ENCODE measurements at places on chromosomes 4 and X.

- DNase-seq = peak; percentile 78
These were observed 189.3 kb upstream of the GPRIN3 start for GRCh38 chr4:89496851-89497250.

- no peak for DNase-seq
These were observed 501.8 kb downstream of the ANKRD50 start for GRCh38 chr4:124210746-124211145.

DNA sequence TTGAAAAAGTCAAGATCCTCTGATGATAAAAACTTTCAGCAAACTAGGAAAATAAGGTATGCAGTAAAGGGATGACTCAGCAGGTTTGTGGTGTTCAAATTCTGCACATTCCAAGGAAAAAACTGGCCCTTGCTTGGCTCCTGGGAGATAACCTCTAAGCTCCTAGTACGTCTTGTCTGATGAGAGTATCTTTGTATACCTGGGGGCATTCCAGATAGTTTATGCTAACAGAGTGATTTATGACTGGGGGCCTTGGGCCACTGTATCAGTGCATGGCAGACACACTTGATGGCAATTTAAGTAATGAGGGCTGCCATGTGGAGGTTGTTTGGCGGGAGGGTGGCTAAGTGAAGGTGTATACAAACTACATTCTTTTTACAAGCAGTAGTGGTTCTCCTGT is 56.9 kb downstream of the NSG1 start:
- peak; percentile 85 for DNase-seq

DNA sequence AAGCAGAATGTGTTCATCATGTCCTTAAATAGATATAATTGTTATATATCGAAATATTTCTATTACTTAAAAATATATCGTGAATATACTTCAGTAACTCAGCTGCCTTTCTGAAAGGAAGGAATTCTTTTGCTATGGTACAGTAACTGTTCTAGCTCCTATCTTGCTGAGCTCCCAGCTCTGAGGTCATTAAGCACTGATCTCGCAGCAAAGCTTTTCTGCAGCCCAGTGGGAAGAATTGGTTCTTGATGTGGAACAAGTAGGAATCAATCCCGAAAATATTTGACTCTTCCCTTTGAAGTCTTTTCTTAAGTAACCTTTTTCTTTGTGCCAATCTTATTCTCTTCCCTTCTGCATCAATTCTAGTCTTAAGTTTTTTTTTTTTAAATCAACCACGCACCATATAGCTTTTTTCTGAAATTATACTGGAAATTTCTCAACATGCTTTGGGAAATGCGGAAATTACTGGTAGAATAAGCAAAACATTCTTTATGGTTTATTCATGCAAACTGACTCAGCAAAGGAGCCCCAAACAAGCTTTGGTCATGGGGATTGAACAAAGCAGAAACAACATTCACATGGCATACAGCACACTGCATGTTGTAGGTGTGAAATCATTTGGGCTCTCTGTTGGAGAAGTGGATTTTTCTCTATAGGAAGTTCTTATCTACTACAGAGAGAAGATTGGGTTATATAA is 428.9 kb upstream of the GNPDA2 start:
- DNase-seq = no peak

DNA sequence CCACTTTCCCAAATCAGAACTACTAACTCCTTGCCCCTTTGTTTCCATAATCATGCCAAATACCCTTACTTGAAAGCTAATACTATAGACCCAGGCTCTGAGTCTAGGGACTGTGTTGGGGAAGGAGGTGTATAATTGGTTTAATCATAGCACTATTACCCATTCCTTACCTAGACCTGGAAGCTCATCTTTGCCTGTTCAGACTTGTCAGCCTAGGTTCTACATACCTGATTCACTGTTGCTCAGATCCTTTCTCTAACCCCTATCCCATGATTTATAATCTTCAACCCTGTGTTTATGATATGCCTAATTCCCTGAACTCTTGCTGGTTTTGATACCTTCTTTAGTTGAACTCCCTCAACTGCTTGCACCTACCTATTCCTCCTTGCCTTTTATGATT is 123.1 kb upstream of the GRIA3 start:
- DNase-seq = no peak

- peak; percentile 3 for DNase-seq
These were observed 1108.1 kb downstream of the PCDH19 start for GRCh38 chrX:99301990-99302389.

GRCh38 chr4:127622621-127622920 is 10.2 kb upstream of the INTU start:
- no peak for DNase-seq

DNA sequence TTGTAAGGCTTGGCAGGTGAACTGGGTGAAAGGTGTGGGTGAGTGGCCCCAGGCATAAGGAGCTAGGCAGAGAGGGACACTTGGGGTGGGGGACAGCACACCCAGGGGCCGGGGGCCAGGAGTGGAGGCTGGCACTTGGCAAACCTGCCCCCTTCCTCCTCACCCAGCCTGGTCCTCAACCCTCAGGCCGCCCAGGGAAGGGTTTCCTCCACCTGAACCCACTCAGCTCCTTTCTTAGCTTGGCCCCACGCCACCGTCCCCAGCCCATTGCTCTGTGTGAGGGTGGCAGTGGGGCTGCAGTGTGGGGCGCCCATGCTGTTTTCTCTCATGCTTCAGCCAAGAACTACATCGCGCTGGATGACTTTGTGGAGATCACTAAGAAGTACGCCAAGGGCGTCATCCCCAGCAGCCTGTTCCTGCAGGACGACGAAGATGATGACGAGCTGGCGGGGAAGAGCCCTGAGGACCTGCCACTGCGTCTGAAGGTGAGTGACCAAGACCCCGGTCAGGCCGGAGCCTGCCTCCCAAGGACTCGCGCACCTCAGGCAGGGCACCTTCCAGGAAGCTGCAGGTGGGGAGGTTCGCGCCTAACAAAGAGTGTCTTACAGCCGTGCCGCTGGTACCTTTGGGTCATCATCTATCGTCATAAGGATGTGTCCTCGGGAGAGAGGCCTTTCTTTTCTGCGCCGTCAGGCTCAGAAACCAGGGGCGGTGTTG is 25.2 kb downstream of the WFS1 start:
- no peak for DNase-seq

DNA sequence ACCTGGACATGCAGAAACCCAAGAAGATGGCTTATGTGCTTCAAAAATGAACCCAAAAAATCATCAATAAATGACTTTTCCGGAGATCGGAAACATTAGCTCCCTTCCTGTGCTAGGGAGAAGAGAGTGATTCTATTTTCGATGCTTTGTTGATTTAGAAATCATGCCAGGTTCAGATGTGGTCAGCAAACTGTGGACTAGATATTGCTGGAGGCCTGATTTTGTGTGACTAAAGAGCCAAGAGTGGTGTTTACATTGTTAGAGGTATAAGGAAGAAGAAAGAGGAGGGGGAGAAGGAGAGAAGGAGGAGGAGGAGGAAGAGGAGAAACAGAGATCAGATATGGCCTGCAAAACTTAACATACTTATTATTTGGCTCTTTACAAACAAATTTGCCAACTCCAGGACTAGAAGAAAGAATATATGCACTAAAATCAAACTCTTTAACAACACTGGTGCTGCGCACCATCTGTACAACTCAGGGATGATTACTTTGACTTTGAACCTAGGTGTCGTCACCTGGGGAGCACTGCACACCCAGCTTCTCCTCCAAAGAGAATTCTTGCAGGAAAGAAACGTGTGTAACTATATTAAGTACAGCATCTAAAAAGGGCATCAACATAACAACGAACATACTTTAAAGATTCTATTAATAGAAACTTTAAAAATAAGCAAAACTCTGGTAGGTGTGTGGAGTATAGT is 664.9 kb upstream of the LCORL start:
- no peak for DNase-seq

DNA sequence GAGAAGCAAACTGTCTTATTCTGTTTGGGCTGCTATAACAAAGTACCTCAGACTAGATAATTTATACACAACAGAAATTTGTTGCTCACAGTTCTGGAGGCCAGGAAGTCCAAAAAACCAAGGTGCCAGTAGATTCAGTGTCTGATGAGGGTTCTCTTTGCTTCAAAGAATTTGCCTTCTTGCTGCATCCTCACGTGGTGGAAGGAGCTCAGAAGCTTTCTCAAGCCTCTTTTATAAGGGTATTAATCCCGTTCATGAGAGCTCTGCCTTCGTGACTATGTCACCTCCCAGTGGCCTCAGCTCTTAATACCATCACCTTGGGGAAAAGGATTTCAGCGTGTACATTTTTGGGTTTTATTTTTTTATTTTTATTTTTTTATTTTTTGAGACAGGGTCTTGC is 20.1 kb downstream of the CA5B start:
- DNase-seq = no peak

DNA sequence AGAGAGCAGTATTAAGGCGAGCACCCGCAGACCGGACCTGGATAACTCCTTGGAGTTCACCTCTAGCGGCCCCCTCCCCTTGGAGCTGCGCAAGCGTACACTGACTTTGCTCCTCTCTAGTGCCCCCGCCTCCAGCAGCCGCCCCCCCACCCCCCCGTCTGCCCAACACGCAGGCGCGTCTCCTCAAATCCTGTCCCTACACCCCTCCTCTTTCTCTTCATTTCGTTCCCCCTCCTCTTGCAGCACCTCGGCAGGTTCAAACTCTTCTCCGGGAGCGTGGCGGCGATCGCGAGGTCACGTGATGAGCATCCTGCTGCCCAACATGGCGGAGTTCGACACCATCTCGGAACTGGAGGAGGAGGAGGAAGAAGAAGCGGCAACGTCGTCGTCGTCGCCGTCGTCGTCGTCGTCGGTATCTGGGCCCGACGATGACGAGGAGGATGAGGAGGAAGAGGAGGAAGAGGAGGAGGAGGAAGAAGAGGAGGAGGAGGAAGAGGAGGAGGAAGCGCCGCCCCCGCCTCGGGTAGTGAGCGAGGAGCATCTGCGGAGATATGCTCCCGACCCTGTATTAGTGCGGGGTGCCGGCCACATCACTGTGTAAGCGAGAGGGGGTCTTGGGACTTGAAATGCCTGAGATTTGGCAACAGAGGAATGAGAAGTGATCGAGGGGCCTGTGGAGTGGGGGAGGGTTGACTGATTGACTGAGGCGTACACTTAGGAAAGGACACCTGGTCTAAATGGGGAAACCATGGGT is at the start of gene CHIC1:
TSS of gene CHIC1 (plus strand) at position 214 of the 754 bp plus-strand sequence. CDS start at position 302, 88 bp downstream.
- DNase-seq = peak; percentile 69

- DNase-seq = no peak
These were observed 23.4 kb upstream of the ADGRA3 start for GRCh38 chr4:22539251-22539650.

DNA sequence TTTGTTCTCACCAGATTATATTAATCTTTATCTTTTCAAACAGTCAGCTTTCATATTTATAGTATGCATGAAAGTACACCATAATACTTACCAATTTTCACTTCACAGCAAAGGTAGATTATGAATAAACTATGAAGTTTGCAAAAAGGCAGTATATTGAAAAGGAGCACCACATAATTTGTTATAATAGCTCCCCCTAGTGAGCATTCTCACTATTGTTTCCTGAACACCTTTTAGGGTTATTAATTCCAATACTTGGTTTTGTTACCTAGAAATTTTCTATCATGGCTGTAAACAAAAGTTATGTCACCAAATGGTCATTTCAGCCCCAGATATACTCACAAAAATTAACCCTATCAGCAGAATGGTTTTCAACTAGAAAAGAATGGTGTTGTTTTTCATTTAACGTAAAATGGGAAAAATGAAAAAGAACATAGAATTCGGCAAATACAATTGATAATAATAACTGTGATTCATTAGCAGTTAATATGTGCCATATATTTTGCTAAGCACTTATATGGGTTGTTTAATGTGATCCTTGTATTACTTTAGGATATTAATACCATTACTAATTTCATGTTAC is 30.2 kb upstream of the NKX6-1 start:
- peak; percentile 14 for DNase-seq

- peak; percentile 47 for DNase-seq
These were observed 191.7 kb downstream of the PALLD start for GRCh38 chr4:168688584-168688983.

GRCh38 chrX:140425712-140426395 is 79.0 kb downstream of the SOX3 start:
- DNase-seq = no peak

DNA sequence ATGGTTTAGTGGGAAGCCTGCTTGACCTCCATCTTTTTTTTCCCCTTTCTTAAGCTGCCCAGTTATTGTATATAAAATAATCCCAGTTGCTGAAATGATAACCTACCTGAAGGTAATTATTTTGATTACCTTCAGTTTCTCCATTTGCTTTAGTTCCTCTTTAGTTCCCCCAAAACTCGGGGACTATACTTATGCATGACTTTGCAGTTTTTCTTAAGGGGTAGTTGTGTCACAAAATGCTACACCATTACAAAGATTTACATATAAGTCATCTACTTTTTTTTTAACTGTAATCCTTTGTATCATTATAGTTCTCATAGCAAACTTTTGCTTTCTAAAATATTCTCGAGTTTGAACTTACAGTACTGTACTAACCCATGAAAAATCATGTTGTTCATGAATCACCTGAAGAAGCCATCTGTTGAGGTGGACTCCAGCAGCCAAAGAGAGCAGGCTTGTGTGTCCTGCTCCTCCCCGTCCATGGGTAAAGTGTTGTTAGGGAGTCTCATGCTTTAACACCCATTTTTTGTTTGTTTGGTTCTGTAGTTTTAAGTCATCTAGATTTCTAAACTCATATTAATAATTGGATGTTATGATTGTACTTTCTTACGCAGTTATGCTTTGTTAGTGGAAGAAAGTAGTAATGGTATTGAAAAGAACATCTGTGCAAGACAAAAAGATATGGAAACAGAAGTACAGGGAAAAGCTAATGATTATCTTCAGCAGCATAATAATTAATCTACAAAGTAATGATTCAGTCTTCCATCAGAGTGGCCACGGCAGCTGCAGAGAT is 34.6 kb downstream of the HADH start:
- DNase-seq = no peak
